NCI-H2171 (cell line): ENCODE measurements at places on chromosomes 13 and 19.

- DNase-seq, result peak; percentile 4
Observed at GRCh38 chr13:93216122-93216521, 10.5 kb upstream of the GPC6 start.

GRCh38 chr19:872266-872951 lies 12.9 kb downstream of the CFD start:
- peak; percentile 77 for DNase-seq

DNA sequence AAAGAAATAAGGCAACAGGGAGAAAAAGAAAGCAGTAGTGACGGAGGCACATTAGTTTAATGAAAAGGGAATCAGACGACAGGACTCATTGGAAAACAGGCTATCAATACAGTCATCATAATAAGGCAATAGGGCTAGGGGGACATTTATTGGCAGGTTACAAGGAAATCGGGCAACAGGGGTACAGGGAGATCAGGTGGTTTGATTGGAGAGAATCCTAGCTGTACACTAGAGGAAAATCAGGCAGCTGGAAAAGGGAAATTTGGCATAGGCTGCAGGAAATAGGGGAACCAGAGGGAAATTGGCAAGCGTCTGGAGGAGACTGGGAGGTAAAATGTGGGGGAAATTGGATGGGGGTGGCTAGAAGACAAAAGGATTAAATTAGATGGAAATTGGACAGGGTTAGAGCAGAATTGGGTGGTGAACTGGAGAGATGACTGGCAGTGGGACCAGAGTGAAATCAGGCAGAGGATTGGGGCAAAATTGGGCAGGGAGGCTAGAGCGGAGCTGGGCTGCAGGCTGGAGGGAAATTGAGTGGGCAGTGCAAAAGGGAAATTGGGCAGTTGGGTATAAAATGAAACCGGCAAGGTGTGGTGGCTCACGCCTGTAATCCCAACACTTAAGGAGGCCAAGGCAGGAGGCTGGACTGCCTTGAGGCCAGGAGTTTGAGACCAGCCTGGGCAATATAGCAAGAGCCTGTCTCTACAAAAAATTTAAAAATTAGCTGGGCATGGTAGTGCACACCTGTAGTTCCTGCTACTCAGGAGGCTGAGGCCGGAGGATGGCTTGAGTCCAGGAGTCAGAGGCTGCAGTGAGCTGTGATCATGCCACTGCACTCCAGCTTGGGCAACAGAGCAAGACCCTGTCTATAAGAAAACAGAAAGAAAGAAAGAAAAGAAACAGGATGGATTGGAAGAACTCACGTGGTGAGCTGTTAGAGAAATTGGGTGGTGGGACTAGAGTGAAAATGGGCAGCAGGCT lies 7.4 kb downstream of the LRFN3 start:
- no peak for DNase-seq

- no peak for DNase-seq
Observed at GRCh38 chr13:93515267-93515666, 288.7 kb downstream of the GPC6 start.

DNA sequence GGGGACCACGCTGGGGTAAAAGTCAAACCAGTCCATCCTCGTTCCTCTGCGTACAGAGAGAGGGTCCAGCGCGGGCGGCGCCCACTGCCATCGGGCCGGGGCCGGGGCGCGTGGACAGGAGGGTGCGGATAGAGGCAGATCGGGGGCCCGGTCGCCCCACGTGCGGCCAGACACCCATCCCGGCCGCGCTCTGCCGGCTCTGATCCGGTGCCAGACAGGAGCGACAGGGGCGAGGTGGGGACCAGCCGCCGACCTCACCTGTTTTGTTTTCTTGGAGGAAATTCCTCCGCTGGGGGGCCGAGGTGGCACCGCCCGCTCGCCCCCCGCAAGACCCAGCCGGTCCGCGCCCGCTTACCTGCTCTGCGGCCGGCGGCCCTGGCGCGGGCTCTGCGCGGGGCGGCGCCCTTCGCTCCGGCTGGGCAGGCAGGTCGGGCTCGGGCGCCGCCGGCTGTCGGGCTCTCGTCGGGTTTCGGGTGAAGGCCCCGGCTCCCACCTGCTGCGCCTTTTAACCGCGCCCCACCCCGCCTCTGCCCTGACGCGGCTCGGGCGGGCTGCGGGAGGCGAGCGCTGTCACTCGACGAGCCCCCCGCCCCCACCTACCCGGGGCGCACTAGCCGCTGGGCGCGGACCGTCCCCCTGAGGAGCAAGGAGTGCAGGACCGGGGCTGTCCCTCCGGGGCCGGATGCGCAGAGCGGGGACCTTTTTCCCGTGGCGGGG lies at the start of gene GJB6:
Gene GJB6, minus strand, starts transcription at position 481 of the 717 bp plus-strand sequence. CDS start 8,839 bp downstream, outside the sequence.
- DNase-seq, result no peak

DNA sequence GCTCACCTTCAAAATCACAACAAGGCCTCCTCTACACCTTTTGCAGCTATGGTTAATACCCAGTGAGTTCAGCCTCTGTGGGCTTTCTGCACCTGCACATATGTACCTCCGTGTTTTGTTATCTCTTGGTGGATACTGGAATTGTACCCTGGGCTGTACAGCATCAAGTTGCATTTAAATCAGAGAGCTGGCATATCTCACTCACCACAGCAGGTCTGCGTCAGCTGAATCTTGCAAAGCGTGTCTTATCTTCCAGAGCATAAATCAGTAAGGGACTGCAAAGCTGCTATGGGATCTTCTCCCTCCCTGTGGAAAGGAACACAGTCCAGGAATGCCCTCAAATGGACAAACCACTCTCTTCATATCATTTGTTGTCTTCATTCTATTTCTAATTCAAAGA lies 1048.7 kb downstream of the UQCRFS1 start:
- no peak for DNase-seq

DNA sequence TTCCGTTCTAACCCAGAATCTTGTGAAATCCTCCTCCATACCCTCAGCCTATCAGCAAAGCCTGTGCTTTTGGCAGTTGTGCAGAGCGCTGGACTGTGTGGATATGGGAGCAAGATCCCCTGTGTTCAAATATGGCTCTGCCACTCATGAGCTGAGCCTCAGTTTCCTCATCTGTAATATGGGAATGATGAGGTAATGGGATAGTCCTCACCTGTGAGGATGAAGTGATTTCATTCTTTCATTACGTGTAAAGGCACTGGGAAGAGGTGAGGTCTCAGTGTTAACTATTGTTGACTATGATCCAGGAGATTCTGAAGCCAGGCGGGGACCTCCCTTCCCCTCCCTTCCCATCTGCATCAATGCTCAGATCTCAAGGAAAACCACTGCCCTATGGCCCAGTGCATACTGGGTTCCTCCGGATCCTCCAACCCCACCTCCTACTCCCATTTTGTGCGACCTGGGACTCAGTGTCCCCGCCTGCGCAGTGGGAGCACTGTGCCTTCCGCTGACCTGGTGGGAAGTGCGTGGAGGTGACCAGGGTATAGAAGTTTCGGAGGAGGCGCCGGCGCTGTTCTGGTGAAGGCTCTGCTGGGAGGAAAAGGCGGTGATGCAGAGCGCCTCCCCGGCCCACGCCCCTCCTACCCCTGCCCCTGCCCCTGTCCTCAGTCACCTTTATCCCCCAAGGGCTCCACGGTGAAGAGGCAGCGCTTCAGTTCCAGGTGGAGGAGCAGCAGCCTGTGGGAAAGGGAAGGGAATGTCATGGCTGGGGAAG lies 5.0 kb downstream of the FUZ start:
- DNase-seq, result no peak

GRCh38 chr13:37226971-37227370 lies 121.5 kb upstream of the CSNK1A1L start:
- DNase-seq, result no peak

GRCh38 chr13:95870421-95870820 lies 182.8 kb downstream of the UGGT2 start:
- no peak for DNase-seq

- DNase-seq, result no peak
Observed at GRCh38 chr19:55648585-55649267, 714 bp downstream of the CCDC106 start.

GRCh38 chr13:59276436-59276835 lies 887.3 kb downstream of the DIAPH3 start:
- no peak for DNase-seq

DNA sequence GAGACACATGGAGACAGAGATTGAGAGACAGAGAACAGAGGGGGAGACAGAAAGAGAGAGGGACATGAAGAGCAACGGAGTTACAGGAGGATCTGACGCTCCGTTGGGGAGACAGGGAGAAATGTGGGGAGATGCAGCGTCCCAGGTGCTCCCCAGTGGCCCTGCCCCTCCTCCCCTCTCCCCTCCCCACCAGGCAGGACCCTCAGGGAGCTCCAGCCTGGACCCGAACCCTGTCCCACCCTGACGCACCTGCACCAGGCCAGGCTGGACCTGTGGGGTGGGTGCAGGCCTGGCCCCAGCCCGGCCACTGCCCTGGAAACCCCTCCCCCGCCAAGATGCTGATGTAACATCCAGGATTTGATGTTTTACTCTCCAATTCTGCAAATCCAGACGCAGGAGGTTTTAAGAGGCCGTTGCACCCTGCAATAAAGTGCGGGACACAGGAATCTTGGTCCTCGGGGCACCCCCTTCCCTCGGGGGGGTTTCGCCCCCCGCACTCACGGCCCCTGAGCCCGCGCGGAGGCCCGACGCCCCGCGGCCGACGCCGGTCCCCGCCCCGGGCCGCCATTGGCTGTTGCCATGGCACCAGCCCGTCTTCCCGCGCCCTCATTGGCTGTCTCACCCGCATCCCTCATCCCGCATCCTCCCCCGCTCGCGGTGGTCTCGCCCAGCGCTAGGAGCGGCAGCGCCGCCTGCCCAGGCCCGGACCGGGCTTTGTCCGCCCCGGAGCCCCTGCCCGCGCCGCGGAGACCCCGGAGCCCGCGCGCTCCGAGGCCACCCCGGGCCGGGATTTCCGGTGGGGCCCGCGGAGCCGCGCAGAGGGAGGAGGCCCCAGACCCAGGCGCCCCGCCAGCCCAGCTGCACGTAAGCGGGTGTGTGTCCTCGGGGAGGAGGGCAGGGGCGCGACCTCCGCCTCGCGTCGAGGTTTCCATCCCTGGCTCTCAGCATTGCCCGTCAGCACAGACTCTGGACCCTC lies at the start of gene APC2:
Gene APC2, plus strand, starts transcription at position 655 of the 976 bp plus-strand sequence. CDS start 2,881 bp downstream, outside the sequence.
- DNase-seq, result peak; percentile 79

GRCh38 chr13:60152114-60152513 lies 11.6 kb downstream of the DIAPH3 start:
- DNase-seq, result no peak

DNA sequence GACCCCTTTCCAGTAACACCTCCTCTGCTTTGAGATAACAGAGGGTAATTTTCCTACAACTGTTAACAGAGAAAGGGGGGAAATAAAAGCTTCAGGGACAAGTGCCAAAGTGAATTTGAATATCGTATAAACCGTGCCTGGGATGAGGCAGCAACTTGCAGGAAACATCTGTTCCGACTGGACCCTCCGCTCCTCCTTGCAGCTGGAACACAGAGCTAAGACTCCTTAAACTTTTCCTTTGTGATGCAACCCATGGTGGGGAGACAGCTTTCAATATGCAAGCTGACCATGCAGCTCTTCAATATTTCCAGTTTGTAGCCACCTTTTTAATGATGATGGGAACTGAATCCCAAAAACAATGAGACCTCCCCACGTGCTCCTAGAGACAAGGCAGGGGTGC lies 432.6 kb downstream of the ZNF536 start:
- DNase-seq, result no peak

DNA sequence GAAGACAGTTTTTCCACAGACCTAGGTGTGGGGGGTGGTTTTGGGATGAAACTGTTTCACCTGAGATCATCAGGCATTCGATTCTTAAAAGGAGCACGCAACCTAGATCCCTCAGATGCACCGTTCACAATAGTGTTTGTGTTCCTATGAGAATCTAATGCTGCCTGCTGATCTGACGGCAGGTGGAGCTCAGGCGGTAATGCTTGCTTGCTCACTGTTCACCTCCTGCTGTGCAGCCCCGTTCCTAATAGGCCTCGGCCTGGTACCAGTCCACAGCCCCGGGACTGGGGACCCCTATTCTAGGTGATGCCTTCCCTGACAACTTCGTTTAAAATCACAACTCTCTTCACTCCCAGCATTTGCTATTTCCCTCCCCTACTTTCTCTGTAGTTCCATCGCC lies 149.6 kb downstream of the IER2 start:
- DNase-seq, result no peak

GRCh38 chr19:35109395-35110112 lies 6.1 kb upstream of the FXYD3 start:
- DNase-seq, result no peak

- DNase-seq, result no peak
Observed at GRCh38 chr19:8194528-8195267, 14.5 kb upstream of the CERS4 start.

- peak; percentile 56 for DNase-seq
Observed at GRCh38 chr19:2215281-2215751, 20.8 kb downstream of the PLEKHJ1 start.

- DNase-seq, result peak; percentile 64
Observed at GRCh38 chr13:30832845-30833332, 73.2 kb upstream of the MEDAG start.

DNA sequence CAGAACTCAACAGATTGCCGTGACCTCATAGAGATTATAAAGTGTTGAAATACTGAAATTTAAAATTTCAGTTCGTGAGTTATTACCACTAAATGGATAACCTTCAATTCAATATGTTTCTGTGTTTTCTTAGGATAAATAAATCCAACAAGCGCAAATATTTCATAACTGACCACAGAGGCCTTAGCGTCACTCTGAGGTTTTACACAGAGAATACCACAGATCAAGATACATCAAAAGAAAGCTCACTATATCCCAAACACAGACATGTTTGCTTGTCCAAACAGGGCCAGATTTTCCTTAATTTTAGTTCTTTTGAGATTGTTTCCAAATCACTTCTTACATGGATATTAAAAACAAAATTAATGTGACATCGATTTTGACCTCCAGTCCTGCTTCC lies 235.8 kb downstream of the EFNB2 start:
- no peak for DNase-seq

DNA sequence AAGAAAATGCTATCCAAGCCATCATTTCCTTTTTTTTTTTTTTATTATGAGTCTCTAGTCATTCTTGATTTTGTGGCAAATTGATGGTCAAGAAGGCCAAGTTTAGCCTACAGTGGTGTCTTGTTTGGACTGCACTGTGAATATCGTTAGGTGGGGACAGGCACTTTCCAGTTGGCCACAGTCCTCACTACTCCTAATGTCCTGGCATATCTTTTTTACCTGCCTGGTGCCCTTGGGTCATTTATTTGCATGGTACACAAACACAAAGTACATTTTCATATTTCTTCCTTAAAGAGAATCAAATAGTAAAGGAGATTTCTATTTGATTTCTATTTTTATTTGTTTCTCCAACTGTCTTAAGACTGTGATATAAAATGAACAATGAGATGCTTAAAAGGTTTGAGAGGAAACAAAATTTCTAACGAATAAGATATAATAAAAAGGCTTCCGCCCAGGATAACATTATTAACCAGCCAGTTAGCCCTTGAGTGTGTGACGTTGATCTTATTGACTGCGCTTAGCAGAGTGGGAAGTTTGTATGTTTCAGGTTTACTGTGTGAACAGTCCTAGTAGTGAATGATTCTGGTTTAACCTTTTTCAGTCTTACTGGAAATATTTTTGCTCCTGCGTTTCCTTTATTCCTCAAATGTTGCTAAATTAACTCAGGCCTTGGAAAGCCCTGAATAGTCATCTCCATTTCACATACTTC lies 312.0 kb downstream of the ATP8A2 start:
- DNase-seq, result no peak
